ENCODE measurements at places on chromosomes 7 and 10.

DNA sequence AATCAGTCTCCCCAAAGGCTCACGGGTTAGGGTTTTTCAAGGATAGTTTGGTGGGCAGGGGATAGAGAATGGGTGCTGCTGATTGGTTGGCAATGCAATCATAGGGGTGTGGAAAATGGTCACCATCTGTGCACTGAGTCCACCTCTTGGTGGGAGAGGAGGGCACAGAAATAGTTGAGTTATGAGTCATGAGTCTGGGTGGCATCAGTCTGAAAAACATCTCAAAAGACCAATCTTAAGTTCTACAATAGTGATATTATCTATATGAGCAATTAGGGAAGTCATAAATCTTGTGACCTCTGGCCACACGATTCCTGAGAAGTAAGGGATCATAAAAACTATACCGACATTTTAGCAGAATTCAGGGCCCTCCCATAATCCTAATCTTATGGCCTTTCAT, 62.7 kb downstream of the LGI1 start:
- DNase-seq, result no peak

GRCh38 chr7:116770941-116771340, 91.4 kb upstream of the CAPZA2 start:
- DNase-seq, result no peak

DNA sequence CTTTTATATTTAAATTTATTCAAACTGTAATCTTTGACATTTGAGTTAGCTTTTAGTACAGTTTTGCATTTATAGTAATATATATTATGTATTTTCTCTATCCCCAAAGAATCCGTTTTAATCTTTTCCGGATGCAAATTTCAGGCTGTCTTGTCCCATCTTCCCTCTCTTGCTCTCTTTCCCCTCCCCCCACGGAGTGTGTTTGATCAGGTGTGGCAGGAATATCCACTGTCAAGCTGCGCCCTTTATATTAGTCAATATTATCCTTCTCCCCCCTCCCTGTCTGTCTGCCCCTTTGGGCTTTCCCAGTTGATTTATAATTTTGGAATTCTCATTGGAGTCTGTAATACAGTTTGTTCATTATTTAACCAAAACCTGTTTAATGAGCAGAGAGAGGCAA, 19.0 kb downstream of the GBF1 start:
- DNase-seq, result no peak

DNA sequence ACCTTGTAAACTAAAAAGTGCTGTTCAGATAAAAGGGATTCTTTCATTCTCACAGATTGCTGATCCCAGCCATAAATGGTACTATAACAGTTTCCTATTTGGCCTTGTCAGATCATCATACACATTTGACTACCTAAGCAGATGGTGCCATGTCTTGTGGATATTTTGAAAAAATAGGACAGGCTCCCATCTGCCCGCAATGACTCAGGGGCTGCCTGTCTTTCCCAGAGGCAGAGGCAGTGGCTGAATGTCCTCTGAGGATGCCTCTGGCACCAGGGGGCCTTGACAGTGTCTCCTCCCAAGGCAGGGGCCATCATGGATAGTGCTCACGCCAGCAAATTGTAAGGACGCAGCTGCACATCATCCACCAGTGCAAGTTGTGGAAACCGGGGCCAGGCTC, 323.0 kb upstream of the PODXL start:
- no peak for DNase-seq

DNA sequence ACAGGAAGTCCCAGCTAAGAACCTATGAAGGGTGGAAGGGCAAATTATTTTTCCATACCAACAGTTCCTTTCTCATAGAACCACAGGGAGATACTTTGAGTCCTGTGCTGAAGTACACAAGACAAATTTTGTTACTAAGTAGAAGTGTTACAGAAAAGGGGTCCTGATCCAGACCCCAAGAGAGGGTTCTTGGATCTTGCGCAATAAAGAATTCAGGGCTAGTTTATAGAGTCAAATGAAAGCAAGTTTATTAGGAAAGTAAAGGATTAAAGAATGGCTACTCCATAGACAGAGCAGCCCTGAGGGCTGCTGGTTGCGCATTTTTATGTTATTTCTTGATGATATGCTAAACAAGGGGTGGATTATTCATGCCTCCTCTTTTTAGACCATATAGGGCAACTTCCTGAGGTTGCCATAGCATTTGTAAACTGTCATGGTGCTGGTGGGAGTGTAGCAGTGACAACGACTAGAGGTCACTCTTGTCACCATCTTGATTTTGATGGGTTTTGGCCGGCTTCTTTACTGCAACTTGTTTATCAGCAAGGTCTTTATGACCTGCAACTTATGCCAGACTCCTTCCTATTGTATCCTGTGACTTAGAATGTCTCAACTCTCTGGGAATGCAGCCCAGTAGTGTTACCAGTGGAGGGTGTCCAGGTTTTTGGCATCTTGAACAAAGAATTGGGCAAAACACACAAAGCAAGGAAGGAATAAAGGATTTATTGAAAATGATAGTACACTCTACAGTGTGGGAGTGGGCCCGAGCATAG, 409.4 kb downstream of the SH2D4B start:
- no peak for DNase-seq

DNA sequence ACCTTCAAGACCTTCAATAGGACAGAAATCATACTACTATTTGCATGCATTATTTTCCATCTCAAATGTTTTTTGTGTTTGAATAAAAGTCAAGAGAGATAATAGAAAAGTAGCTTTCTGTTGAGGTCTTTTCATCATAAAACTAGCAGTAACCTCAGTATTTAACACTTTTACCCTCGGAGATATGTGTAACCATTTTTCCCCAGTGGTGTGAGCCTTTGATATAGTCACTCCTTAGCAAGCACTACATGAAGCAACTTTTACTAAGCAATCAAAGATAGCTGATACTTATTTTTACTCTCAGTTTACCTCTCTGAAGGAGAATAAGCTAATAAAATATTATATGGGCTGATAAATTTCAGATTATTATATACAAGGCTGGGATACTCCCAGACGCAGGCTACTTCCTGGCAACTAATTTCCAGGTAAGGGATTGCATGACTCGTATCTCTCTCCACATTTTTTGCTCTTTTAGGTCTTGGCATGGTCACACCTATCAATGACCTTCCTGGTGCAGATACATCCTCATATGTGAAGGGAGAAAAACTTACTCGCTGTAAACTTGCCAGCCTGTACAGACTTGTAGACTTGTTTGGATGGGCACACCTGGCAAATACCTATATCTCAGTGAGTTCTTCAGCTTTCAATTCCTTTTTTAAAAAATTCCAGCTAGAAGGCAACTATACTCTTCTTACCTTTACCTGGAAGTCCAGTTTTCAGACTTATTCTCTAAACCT, 91.5 kb upstream of the MXI1 start:
- DNase-seq, result no peak

- DNase-seq, result no peak
Measured at GRCh38 chr7:122762071-122762470, 59.3 kb upstream of the RNF148 start.

DNA sequence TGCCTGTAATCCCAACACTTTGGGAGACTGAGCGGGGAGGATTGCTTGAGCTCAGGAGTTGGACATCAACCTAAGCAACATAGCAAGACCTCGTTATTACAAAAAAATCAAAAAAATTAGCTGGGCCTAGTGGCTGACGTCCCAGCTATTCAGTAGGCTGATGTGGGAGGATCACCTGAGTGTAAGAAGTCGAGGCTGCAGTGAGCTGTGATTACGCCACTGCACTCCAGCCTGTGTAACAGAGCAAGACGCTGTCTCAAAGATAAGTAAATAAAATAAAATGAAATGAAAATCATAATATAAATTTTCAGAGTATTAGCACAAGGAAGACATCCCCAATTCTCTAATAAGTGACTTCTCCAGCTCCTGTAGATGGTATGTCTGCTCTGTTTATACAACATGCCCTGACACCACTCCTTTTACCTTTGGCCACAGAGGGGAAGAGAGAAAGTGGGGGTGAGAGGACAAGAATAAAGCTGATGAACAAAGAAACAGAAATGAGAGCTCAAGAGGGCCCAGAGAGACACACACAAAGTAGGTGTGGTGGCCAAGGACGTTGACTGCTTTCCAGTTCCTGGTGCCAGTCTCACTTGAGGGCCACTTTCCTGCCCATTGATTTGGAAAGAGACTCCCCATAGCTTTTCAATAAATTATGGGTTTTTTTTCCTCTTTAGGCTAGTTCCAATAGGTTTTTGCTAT, 62.9 kb downstream of the PTTG1IP2 start:
- DNase-seq, result no peak

Measured in neuronal stem cell (in vitro differentiated cells).